ENCODE measurements at places on chromosomes 5 and 9.
A peak's percentile ranks its signal among the peaks of the same experiment; 100 is the strongest.

DNA sequence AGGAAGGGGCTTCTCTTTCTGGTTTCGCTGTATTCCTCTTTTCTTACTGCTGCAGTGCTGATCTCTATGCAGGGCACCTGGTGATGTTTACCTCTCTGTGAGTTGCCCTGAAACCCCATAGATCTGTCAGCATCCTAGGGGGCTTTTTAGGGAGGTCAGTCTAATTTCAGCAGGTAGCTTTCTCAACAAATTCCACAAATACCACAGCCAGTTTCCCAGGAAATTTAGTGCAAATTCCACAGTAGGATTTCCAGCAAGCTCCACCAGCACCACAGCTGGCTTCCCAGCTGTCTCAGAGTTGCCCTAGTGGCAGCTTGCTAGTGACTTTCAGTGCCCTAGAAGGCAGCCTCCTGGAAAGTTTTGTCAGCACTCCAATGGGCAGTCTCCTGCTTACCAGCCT, 379.1 kb upstream of the SMC2 start:
- DNase-seq: no peak

GRCh38 chr5:145341842-145342241, 493.3 kb downstream of the PRELID2 start:
- DNase-seq: no peak

- DNase-seq: peak; percentile 67
These were observed 31.9 kb upstream of the STING1 start for GRCh38 chr5:139514486-139514856.

GRCh38 chr5:7866196-7866595, 2.6 kb downstream of the FASTKD3 start:
- no peak for DNase-seq

GRCh38 chr5:148999741-149000140, 63.1 kb downstream of the SH3TC2 start:
- no peak for DNase-seq

DNA sequence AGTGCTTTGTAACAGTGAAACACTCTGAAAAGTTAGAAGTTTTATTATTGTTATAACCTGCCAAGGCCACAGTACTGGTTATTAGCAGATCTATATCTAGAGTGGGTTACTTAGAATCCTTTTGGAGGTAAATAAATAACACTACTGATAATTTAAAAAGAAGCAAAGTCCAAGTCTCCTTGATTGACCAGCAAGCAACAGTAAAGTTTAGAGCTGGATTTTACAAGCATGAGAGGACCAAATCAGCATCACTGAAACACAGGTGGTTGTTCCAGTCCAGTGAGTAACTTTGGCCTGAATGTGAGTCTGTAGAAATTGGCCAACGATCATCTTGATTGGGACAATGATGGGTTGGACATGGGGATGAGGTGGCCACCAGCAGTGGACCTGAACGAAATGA, 77.2 kb upstream of the AGXT2 start:
- no peak for DNase-seq

DNA sequence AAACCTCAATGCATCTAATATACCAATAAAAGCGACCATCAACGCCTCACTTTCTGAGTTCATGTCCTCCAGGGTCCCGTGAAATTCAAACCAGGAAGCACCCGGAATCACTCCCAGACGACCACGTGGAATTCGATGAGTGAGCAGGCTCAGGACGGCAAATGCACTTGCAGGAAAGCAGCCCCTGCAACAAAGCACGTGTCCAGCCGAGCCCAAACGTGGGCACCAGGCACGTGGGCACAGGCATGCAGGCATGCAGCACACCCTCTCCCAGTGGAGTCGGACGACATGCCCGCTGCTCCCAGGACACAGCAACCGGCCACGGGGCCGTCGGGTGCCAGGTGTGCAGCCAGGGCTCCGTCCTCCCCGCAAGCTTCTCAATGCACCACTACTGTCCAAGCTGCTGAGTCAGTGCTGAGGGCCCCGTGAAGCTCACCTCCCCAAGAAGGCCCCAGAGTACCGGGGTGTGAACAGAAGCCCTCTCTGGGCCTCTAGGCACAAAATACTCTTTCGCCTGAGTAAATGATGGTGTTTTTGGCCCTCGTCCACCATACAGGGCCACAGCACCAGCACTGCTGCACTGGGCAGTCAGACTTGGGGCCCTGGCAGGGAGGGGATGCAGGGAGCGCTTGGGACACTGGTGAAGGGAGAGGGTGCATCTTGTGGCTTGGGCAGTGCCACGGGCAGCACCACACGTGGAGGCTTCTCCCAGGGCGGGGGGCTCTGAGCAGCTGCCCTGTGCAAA, 87.6 kb downstream of the VAV2 start:
- no peak for DNase-seq

DNA sequence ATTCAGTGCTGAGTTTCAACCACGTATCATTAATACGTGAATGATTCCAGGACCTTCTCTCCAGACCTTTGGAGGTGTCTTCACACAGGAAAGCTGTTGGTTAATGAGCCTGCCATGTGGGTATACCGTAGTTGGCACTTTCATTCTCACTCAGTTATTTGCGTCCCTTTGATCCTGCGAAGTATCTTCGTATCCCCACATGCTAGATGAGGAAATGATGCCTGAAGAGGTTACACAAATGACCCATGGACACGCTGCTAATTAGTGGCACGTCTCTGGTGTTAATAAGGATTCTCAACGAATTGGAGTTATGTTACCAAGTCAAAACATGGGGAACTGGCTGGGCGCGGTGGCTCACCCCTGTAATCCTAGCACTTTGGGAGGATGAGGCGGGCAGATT, 65.7 kb upstream of the GNE start:
- peak; percentile 40 for DNase-seq

- DNase-seq: no peak
These were observed 29.9 kb upstream of the MYOT start for GRCh38 chr5:137837491-137838394.

GRCh38 chr5:148491793-148492184, 108.0 kb downstream of the FBXO38 start:
- no peak for DNase-seq

DNA sequence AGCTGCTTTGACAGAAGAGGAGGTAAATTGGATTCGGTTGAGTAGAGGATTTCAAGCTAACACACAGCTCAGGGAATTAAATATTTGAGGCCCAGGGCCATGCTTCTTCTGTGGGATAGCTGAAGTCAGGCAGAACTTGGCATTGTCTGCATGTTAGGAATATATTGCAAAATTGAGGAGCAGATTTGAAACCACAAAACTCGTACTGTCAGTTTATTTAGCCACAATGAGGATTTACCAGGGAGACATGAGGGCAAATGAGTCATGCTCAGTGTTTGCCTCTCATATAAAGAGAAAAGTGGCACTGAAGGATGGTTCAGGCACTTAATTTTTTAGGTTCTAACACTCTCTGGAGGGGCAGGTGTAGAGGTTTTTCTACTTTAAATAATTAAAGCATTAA, 83.0 kb upstream of the PRLR start:
- no peak for DNase-seq

GRCh38 chr5:127936439-127936972, 147.1 kb upstream of the SLC12A2 start:
- DNase-seq: no peak

DNA sequence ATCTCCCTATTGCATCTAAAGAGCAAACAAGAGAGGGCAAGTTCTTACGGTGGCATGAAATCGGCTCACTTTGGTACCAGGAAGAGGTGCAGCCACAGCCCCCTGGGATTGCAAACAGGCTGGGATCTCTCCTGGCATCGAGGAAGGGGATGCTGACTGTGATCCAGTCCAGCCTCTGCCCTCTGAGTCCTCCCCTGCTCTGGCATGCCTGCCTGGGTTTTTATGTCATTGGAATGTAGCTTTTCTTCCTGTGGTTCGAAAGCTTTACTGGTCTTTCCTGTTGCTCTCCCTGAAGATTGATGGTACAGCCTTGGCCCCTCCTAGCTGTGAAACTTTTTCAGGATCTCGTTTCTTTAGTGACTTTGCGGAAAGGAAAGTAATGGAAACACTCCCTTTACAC, 6.6 kb downstream of the SLC46A2 start:
- no peak for DNase-seq

- DNase-seq: peak; percentile 27
These were observed 2.9 kb downstream of the STK10 start for GRCh38 chr5:172185096-172185461.

DNA sequence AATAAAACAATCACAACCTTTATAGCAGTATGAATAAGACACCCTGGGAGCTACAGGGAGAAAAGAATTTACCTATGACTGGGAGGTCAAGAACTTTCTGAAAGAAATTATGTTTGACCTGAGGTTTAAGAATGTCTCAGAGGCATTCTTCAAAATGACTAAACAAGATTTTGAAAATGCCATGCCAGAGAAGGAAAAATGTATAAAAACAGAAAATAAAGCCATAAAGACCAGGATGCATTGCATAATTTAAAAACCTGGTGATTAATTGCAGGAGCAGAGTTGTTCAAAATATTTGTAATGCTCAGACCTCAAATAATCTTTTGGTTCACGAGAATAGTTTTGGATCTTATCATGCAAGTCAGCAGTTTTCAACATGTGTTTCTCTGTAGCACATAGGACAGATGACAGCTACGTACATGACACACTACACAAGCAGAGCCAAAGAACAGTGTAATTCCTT, 954.7 kb upstream of the ARRDC3 start:
- no peak for DNase-seq

DNA sequence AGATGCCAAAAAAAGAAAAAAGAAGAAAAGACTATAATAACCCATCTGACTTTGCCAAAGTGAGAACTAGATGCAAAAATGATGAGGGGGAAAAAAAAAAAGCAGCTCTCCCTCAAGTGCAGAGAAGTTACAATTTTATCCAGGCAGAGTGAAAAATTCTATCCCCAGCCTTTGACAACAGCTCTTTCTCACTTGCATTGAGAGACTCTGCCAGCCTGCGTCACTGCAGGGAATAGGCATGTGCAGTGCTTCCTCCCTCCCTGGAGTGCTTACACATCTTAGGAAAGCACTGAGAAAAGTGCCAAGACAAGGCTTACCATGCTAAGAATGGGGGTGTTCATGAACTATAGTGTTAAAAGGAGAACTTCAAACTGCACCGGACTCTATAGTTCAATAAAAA, 418.6 kb upstream of the TYRP1 start:
- DNase-seq: no peak

DNA sequence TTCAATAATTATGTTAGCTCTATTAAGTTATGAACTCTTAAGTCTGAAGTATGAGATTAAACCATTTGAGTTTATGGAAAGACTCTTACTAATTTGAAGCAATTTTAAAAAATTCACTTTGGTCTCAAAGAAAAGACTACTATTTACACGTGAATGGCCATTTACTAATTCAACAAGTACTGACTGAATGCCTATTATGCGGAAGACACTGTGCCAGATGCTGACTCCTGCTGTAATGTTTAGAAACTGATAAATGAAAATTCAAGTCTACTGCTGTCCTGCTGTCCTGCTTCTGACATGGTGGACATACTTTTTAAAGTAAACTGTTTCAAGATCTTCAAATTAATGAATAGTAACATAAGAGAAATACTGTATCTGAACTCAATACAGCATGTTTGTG, 116.2 kb downstream of the MPDZ start:
- no peak for DNase-seq

DNA sequence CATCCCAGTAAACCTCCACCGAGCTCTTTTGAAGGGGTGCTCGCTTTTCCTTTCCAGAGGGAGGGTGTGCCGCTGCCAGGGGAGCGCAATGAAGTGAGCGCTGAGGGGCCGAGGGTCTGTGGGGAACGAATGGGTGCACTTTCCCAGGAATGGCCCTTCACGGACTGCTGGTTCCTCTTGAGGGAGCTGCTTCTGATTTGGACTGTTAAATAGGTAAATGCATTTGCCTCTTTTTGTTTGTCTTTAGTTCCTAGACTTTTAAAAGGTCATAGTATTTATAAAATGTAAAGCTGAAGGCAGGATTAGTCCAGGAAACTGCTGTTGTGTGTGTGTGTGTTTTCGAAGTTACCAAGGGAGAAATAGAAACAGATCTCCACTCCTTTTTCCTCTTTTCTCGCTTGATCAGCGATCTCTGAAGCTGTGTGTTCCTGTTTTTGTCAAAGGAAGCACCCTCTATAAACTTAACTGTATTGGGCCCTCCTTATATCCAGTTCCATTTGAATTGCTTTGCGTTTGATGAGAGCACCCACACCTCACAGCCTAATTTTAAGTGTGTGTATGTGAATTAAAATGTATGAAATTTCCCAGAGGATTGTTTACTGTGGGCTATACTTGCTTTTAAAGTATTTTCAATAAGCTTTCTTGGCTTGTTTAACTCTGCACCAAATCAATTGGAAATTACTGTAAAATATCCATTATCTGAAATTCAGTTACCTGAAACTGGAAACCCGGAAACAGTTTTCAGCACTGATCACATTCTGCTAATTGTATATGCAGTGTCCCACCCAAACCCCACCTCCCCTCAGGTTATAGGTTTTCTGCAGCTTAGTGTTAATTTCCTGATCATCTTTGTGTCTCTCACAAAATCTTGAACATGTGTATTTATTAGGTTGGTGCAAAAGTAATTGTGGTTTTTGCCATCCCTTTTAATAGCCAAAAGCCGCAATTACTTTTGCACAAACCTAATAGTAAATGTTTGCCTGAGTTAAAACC, 966 bp downstream of the SNX2 start:
- no peak for DNase-seq

DNA sequence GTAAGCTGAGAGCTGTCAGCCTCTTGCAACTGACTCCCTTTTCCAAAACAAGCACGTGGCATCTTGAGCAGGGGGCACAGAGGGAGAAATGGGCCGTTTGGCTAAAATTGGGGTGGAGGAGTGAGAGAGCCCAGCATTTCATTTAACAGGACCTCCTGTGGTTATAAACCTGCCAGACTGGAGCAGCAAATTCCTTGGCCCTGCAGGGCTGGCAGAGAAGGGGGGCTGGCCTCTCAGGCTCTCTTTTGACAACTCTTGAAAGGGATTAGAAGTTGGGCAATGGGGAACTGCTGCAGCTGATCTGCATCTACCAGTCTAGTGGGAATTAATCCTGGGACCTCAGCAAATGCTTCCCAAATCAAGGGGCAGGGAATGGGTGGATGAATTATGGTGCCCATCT, 7.2 kb upstream of the POU4F3 start:
- DNase-seq: no peak

DNA sequence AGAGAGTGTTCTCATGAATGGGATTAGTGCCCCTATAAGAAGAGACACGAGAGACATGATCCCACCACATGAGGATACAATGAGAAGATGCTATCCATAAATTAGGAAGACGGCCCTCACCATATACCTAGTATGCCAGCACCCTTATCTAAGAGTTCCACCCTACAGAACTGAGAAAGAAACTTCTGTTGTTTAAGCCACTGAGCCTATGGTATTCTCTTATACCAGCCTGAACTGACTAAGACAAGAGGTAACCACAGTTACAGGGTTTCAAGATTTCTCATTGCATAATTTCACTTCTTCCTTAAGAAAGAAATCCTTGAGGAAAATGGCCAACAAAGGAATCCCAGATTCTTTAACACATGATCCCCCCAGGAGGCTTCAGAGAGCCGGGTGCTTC, 412.4 kb downstream of the NTRK2 start:
- no peak for DNase-seq

GRCh38 chr9:133715295-133715865, 22.8 kb downstream of the SARDH start:
- no peak for DNase-seq
